Activated T-cell treated with anti-CD3 and anti-CD28 coated beads, Interleukin-2, amount 50 U/mL, for 1 hour (primary cell): ENCODE measurements at places on chromosomes 5 and 9.

GRCh38 chr9:34555002-34555348 is 32.2 kb upstream of the ENHO start:
- no peak for DNase-seq

DNA sequence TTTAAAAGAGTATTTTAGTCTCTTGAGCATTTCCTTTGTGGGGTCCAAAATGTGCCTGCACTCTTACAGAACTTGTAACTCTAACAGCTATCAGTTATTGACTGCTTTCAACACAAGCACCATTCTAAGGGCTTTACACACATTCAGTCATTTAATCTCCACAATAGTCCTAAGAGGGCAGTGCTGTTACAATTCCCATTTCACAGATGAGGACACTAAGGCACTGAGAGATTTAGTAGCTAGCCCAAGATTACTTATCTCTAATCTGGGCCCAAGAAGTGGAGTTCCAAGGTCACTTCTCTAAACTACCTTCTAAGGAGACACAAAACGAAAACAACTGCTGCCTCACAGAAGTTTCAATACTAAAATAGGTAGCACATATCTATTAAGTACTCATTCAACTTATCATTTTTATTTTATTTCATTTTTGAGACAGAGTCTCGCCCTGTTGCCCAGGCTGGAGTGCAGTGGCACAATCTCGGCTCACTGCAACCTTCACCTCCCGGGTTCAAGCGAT is 275.2 kb downstream of the CWC27 start:
- no peak for DNase-seq

DNA sequence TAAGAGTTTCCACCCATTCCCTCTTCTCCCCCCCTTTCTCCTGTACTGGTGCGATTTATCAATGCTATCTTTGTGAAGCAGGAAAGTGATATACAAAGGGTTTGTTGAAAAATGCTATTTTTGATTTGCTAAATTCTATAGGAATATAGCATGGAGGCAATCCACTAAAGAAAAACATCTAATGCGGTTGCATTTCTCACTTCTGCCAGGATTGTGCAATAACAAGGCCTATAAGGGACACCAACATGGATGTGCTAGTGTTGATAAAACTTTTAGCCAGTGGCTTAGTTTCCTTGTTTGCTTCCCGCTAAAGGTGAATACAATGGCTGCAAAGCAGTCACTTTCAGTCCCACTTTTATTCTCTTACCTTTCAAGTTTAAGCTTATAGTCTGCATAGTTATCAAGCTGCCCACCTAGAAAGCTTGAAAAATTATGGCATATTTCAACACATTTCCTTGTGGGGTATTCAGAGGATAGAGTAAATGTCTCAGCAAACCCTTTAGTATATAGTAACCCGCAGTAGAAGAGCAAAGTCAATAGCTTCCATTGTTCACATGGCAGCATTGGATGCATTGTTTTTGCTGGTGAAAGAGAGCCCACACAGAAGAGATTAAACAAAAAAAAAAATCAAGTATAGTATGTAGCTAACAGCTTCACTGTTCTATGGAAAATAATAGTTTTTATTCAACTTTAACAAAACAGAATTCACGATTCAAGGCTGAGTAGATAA is 674.6 kb upstream of the SEMA6A start:
- no peak for DNase-seq

- DNase-seq = no peak
These were observed 59.2 kb downstream of the TSSK1B start for GRCh38 chr5:113375480-113376060.

DNA sequence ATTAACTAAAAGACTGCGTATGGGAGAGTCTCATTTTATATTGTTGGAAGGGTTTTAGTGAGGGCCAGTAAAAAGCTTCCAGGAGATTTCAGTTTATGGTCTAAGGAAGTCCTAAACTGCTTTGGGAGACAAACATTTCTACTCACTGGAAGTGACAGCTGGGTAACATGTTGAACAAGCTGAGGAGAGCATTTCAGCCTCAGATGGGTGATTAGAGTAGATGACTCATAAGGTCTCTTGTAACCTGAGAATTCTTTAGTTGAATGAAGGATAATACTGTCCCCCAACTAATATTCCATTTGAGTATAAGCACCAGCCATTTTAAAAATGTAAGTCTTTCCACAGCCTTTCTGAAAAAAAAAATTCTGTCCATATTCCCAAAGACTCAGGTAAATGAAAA is 218.0 kb upstream of the C9orf72 start:
- DNase-seq = no peak

DNA sequence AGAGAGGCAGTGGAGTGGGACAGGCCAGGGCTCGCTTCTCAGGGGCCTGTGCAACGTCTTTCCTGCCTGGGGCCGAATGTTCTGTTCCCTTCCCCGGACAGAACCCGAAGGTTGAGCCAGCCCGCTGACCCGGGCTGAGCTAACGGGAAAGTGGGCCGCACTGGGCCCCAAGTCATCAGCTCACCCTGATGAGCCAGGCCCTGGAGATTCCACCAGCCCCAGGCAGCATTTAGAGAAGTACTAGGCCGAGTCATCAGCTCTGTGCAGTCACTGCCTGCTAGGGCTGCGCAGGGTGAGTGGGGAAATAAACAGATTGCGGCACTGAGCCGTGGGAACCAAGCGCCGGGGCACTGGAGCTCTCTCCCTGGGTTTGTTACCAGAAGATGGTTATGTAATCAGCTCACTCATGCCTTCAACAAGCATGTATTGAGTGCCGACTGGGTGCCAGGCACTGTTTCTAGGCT is 29.1 kb upstream of the DUSP1 start:
- DNase-seq = no peak

DNA sequence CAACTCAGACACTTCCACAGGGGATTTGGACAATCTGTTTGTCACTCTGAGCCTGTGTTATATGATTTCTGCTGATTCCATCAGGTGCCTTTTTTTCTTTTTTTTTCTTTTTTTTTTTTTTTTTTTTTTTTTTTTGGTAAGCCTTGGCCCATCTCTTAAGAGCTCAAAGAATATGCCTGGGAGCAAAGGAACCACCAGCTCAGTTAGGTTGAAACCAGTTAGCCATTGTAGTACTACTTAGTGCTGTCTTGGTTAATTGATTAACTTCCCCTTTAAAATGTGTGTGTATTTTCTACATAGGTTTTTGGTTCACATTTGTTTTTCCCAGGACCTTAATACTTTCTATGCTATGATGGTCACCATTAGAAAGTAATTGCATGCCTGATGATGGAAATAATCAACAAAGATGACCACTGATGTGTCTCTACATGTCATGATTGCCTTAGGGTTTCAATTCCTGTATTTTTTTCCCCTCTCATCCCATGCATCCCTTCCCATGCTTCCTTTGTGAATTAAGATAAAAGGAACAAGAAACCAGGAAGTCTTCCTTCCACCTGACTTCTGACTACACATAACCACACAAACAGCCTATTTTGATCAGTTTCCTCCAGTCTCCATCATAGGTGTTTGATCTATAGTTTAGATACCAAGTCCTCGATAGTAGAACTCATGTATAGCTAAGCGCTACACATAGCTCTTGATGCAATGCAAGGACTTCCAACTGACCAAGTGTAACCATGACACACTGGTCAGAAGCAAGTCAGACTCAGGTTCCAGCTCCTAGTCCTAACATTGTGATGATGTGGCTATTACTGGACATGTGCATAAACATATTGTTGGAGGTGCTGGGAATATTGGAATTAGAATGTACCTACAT is 306.1 kb downstream of the EFNA5 start:
- no peak for DNase-seq

DNA sequence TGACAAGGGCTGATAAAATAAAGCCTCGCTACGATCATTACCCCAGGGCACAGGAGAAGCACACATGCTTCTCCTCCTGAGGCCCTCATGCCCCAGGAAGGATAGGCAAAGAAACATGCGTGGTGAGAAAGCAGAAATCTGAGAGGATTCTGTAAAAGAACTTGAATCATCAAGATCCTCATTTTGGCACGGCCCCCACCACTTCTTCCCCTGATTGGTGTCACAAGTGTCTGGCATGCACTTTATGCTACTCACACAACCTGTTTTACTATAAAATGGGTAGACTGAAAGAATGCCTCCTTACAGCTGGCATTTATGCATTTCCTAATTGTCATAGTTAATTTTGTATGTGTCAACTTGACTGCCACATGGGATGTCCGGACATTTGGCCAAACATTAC is 32.1 kb downstream of the PCA3 start:
- DNase-seq = no peak

- no peak for DNase-seq
These were observed 25.3 kb downstream of the LRRC70 start for GRCh38 chr5:62603934-62604333.

GRCh38 chr9:27829621-27830020 is 256.3 kb upstream of the C9orf72 start:
- no peak for DNase-seq

- DNase-seq = no peak
These were observed 1888.4 kb downstream of the MAT2B start for GRCh38 chr5:165393839-165394238.

- peak; percentile 29 for DNase-seq
These were observed 5.2 kb upstream of the NKD2 start for GRCh38 chr5:1003296-1003937.

- peak; percentile 84 for DNase-seq
These were observed 13.3 kb downstream of the RPS14 start for GRCh38 chr5:150436141-150436680.

DNA sequence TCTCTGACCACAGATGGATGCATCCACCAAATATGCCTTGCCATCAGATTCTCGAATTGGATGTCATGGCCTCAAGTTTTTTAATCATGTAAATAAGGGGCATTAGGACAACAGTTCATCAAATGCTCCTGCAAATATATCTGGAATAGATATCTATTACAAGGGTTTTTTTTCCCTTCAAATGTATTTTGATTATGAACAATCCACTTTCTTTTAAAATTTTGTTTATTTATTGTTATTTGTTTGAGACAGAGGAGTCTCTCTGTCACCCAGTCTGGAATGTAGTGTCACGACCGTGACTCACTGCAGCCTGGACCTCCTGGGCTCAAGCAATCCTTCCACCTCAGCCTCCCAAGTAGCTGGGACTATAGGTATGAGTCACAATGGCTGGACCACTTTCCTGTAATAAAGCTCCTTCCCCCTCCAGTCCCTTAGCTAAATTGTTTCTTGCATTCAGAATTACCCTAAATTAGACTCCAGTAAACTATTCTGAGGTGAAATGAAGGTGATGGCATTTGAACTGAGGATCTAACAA is 1412.1 kb downstream of the EFNA5 start:
- no peak for DNase-seq

DNA sequence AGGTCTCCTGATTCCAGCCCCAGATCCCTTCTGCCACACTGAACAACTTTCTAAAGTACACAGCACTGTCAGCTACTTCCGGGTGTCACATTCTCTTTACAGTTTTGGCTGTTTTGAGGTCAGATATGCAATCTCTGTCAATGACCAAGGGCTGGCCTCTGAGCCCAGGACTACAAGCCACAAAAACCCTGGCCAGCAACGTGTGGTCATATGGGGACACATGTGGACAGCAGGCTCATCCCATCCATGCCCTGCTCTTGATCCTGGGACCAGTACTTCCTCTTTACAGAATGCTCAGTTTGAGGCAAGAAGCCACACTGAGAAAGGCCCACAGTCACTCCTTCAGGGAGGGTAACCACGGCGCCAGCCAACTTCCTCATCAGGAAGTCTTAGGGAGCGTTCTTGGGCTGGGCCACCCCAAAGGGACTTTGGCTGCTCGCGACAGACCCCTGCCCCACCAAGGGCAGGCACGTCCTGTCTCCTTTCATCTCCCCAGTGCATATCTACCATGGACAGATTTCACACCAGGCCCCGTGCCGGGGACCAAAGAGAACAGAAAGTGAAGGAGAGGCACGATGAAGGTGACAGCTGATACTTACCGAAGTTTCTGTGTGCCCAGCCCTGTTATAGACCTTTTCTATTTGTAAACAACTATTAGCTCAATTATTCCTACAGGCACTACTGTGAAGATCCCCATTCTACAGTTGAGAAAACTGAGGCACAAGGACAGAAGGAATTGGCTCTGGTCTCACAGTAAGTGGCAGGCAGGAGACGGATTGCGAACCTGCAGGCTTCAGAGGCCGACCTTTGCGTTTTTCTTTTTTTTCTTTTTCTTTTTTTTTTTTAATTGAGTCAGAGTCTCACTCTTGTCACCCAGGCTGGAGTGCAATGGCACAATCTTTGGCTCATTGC is 37.3 kb downstream of the STK10 start:
- peak; percentile 29 for DNase-seq

- no peak for DNase-seq
These were observed 792.1 kb downstream of the DTWD2 start for GRCh38 chr5:118196229-118196628.

DNA sequence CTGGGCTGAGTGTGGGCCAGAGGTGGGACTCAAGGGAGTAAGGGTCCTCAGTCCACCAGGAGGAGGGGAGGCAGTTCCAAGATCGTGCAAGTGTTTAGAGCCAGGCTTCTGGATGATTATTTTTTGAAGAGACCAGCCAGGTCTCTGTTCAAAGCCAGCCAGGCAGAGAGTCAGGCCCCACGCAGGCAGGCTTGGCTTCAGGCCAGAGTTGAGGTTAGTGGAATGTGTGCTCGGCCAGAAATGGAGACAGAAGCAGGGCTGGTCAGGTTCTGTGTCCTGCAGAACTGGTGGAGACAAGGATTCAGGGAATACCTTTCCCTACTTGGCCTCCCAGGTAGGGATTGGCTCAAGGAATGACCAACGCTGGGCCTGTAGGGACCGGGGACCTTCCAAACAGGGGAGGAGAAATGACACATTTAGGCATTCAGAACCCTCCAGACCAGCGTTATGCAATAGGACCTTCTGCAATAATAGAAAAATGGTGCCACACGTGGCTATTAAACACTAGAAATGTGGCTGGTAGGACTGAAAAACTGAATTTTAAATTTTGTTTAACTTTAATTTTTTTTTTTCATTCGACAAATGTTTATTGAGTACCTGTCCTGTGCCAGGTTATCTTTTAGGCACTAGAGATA is 106.2 kb downstream of the CMYA5 start:
- DNase-seq = no peak

DNA sequence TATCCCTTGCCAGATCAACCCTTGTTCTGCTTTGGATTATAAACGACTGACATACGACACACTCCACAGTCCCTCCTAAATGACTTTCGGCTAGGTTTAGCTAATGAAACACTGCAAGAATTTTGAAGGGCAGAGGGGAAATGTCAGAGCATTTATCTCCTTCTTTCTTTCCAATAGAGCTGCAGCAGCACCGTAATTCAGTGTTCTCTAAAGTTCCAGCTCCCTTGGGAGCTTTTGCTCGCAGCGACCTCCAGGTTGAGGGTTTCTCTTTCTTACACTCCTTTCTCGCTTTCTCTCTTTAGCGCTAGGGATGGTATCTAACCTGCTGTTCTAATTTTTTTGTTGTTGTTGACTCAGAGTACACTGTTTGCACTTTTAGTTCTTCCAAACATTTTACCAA is 467.1 kb upstream of the ST8SIA4 start:
- no peak for DNase-seq

DNA sequence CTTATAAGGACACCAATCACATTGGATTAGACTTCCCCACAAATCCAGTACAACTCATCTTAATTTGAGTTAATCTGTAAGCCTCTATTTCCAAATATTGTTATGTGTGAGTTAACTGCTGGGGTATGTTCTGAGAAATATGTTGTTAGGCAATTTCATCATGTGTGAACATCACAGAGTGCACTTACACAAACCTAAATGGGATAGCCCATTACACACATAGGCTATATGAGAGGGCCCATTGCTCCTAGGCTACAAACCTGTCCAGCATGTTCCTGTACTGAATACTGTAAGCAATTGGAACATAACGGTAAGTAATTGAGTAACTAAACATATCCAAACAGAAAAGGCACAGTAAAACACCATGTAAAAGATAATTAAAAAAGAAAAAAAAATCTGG is 19.1 kb upstream of the ARSI start:
- no peak for DNase-seq
